Osteocyte (in vitro differentiated cells): ENCODE measurements at places on chromosomes 2 and 18. TPM values are rescaled to one million over a fixed set of nuclear protein-coding genes. Genes with fewer than 3 reads are reported as not detected.

Gene POLR1B
- total RNA-seq, result 17.1 and 21.0 TPM in 2 replicates

Gene CXCR2
- total RNA-seq, result not detected in 2 replicates

Gene SLC11A1
- total RNA-seq, result 0.16 and 0.21 TPM in 2 replicates

DNA sequence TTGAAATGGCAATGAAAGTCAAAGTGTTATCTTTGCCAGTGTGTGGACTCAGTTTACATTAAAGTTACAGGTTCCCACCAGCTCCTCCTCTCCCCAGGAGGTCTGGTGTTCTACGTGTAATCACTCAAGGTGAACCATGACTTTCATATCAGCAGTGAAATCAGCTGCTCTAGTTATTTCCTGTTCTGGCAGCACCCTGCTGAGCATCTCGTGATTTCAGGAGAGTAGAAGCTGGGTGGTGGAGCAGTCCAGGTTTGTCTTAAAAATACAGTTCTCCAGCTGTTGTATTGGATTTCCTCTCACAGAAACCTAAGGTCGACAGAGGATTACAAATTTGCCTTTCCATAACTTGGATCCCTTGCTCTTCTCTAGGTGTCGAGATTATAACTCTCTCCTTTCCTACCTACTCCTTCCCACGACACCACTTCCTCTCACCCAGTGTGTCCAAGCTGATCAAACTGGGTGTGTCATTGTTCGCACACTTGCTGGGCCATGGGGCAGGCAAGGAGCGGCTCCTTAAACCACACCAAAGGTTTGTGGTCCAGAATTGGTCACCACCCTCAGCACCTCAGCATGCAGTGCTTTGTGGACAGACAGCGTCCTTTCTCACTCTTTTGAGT, 13.0 kb upstream of the ARHGAP25 start:
- H3K4me3 ChIP-seq, result no peak overlapping the region
- H3K36me3 ChIP-seq, result no peaks in the 10 kb centered on the region
- H3K4me1 ChIP-seq, result peaks cover 2% of the 10 kb centered on the region
- DNase-seq, result no peak

DNA sequence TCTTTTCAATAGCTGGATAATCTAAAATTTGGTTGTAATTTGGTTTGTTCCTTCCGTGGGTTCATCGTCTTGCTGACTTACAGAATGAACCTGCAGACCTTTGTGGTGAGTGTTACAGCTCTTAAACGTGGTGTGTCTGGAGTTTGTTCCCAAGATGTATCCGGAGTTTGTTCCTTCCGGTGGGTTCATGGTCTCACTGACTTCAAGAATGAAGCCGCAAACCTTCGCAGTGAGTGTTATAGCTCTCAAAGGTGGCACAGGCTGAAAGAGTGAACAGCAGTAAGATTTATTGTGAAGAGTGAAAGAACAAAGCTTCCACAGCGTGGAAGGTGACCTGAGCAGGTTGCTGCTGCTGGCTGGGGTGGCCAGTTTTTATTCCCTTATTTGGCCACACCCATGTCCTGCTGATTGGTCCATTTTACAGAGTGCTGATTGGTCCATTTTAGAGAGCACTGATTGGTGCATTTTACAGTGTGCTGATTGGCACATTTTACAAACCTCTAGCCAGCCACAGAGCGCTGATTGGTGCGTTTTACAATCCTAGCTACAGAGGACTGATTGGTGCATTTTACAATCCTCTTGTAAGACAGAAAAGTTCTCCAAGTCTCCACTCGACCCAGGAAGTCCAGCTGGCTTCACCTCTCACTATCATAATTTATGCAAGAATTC, 16.6 kb downstream of the RALB start:
- H3K27ac ChIP-seq, result no peak overlapping the region
- H3K4me1 ChIP-seq, result peaks cover 12% of the 10 kb centered on the region
- no peak overlapping the region for H3K4me3 ChIP-seq
- DNase-seq, result no peak

DNA sequence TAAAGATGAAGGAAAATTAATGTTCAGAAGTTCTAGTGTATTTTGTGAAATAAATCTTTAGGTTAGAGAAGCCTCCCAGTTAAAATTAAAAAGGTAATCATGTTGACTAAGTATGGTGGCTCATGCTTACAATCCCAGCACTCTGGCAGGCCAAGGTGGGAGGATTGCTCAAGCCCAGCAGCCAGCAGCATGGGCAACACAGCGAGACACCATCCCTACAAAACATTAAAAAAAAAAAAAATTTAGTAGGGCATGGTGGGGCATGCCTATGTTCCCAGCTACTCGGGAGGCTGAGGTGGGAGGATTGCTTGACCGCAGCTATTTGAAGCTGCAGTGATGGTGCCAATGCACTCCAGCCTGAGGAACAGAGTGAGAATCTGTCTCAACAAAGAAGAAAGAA, 17.9 kb downstream of the XPO1 start:
- peaks cover 9% of the 10 kb centered on the region for H3K4me1 ChIP-seq
- peak overlapping the region; percentile 41 for H3K27ac ChIP-seq
- H3K4me3 ChIP-seq, result no peak overlapping the region
- no peak for DNase-seq

- H3K4me1 ChIP-seq, result peaks cover 15% of the 10 kb centered on the region
- H3K27ac ChIP-seq, result no peak overlapping the region
- H3K27me3 ChIP-seq, result no peaks in the 10 kb centered on the region
- no peak overlapping the region for H3K4me3 ChIP-seq
- H3K36me3 ChIP-seq, result no peaks in the 10 kb centered on the region
Observed at GRCh38 chr2:227177592-227178336, 13.3 kb downstream of the COL4A3 start.

DNA sequence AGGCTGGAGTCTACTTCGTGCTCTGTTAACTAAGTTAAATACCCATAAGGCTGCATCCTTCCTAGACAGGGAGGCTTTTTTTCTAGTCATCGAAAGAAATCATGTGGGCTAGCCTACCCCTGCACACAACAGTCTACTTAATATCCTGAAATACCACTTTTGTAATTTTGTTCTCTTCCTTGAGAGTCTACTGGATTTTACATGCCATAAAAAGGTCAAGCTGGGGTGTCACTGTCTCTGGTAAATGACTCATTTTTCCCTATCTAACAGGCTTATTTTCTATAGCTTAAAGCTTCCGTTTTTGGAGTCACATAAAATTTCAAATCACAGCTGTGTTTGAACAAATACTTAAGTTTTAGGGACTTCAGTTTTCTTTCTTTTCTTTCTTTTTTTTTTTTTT, 10.7 kb upstream of the STAM2 start:
- no peak for DNase-seq
- H3K4me1 ChIP-seq, result peaks cover 6% of the 10 kb centered on the region
- H3K27ac ChIP-seq, result no peak overlapping the region
- no peaks in the 10 kb centered on the region for H3K36me3 ChIP-seq
- H3K27me3 ChIP-seq, result peaks cover 27% of the 10 kb centered on the region

- no peak overlapping the region for H3K4me3 ChIP-seq
- no peaks in the 10 kb centered on the region for H3K36me3 ChIP-seq
- no peaks in the 10 kb centered on the region for H3K4me1 ChIP-seq
- H3K27ac ChIP-seq, result no peak overlapping the region
- DNase-seq, result no peak
Observed at GRCh38 chr2:35228584-35228983, 1127.0 kb upstream of the CRIM1 start.

GRCh38 chr2:95026471-95027368, 1.2 kb downstream of the MAL start:
- no peak overlapping the region for H3K27ac ChIP-seq
- H3K27me3 ChIP-seq, result peaks cover 50% of the 10 kb centered on the region
- H3K36me3 ChIP-seq, result no peaks in the 10 kb centered on the region

DNA sequence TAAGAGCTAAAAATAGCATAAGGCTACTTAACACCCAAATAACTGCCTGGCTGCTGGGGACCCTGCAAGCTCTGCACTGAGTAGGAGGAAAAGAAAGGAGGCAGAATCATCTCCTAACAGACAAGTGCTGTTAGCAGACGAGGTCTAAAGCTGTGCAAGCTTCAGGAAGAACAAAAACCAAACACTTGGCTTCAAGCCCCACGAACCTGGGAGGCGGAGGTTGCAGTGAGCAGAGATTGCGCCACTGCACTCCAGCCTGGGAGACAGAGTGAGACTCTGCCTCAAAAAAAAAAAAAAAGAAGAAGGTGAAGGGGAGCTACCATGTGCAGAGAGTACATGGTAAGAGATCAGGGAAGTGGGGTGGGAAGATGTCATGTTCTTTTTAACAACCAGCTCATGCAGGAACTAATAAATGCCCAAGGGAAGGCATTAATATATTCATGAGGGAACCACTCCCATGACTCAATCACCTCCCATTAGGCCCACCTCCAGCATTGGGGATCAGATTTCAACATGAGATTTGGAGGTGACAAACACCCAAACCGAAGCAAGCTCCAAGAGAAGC, 28.8 kb upstream of the INO80C start:
- no peaks in the 10 kb centered on the region for H3K27me3 ChIP-seq
- H3K4me3 ChIP-seq, result no peak overlapping the region
- DNase-seq, result no peak

GRCh38 chr2:128228894-128229293, 89.8 kb downstream of the HS6ST1 start:
- H3K4me1 ChIP-seq, result peaks cover 4% of the 10 kb centered on the region
- H3K36me3 ChIP-seq, result no peaks in the 10 kb centered on the region
- H3K4me3 ChIP-seq, result no peak overlapping the region
- no peaks in the 10 kb centered on the region for H3K27me3 ChIP-seq
- H3K27ac ChIP-seq, result no peak overlapping the region
- DNase-seq, result no peak
